ENCODE measurements at places on chromosomes 13 and 19.
A peak's percentile ranks its signal among the peaks of the same experiment; 100 is the strongest.

DNA sequence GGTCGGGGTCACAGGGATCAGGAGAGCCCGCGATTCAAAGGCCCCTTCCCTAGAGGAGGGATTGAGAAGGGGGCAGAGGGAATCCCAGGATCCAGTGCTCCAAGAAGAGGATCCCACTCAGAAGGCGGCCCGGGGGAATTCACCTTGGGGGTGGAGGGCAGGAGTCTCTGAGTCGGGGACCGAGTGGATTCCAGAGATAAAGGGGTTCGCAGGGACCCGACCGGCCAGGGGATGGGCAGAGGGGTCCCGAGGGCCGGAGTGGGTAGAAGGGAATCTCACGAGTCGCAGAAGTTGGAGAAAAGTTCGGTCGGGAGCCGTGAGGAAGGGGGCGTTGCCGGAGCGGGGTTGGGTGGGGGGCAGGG lies 261 bp downstream of the PRKD2 start:
- no peak for DNase-seq

GRCh38 chr19:12884926-12885748 lies 1.9 kb downstream of the KLF1 start:
- DNase-seq = peak; percentile 68

DNA sequence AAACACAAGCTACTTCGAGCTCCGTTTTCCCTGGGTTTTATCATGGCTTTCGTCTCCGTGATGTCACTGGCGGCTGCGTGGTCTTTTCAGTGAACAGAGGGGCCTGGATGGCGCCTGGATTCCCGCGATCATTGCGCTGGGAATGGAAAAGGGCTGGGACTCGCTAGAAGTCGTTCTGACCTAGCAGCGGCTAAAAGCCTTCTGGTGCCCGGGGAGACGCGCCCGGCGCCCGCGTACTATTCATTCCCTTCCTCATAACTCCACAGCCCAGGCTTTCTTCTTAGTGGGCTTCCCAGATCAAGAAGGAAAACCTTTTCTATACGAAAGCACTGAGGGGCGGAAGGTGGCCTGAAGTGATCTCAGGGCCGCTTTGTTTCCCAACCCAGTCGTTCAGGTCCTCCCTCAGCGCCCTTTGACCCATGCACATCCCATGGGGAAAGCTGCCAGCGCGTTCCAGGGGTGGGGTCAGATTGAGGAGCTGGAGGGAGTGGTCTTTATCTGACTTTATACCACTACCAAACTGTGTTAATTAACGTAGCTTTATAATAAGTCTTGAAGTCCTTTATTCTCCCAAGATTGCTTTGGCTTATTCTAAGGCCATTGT lies 96.6 kb downstream of the ELF1 start:
- no peak for DNase-seq

- no peak for DNase-seq
Measured at GRCh38 chr13:77034881-77035280, 7.9 kb upstream of the FBXL3 start.

DNA sequence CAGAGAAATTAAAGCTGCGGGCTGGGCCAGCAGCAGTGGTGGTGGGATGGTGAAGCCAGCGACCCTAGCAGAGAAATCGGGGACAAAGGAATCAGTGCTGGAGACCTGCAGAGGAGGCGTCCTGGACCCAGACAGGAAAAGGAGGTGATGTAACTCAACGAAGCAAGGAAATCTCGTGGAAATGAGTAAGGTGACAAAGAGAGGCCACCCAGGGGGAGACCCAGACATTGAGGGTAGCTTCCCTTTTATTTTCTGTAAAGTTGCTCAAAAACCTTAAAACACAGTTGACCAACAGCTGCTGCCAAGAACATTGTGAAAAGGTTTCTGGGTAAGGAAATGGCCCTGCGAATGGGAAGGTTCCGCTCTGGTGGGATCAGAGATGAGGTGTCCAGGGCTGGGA lies 13.3 kb upstream of the RETN start:
- DNase-seq = no peak

Measured in T-helper 22 cell (primary cell).